Neuronal stem cell (in vitro differentiated cells): ENCODE measurements at places on chromosomes 2 and 18.

GRCh38 chr2:156054983-156055382, 277.5 kb downstream of the NR4A2 start:
- DNase-seq = no peak

- DNase-seq = no peak
Measured at GRCh38 chr2:7707723-7708122, 790.5 kb downstream of the RNF144A start.

DNA sequence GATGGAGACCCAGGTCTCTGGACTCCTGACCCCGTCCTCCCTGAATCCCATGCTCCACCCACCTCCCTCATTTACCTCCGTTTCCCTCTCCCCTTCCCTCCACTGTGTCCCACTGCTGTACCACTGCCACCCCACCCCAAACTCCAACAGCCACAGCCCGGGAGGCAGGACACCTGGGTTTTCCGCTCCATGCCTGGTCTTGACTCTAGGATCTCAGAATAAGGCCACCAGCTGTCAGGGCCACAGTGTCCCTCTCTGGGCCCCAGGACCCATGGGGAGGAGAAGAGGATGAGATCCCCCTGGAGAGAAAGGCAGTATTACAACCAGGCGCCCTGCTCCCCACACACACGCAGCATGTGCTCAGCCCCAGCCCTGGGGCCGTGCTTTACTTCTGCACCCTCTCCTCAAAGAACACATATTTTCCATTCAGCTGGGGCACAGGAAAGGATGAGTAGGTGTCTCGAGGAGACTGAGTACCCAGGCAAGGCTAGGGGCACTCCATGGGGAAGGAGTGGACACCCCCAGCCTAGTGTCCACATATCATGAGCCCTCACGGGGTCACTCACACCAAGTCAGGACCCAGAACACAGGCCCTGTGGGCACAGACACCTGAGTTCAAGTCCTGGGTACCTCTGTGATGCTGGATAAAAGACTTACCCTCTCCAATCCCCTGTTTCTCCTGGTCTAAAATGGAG, 700 bp downstream of the RUFY4 start:
- no peak for DNase-seq

DNA sequence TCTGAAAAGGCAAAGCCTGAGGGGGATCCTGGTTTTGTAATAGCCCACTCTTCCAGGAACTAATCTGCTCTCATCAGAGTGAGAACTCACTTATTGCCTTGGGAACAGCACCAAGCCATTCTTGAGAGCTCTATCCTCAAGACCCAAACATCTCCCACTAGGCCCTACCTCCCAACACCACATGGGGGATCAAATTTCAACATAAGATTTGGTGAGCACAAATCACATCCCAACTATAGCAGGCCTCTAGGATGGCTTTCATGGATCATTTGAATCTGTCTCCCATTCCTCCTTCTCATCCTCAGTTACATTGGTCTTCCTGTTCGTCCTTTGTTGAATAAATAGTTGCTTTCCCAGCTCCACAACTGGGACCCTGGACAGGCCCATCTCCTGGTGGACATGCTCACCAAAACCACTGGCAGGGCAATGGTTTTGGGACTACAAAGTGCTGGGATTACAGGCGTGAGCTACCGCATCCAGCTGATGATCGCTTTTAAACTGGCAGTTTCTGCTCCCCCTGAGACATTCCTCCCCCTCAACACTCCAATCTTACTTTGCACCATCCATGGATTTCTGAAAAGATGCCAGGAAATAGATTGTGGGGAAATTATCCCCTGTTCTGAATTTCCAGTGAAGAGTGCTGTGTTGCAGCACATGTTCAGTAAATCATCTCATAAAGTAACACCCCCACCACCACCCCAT, 42.6 kb downstream of the MCFD2 start:
- DNase-seq = no peak
